ENCODE measurements at places on chromosomes 16 and 17.

DNA sequence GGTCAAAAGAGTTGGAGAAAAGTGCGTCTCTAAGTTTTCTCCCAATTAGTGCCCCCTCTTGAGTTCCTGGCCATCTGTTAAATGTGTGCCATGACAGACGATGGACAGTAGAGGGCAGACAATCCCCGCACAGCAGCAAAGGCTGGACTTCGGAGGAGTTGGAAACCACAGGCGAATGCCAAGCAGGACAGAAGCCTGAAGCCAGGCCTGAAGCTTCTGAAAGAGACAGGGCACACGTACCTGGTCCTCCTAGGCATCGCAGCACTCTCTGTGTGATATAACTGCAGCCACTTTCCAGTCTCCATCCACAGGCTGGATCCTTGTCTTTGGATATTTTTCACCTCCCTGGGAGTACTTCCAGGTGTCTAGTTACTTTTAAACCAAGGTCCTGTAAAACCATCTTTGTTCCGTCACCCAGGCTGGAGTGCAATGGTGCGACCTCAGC is 14.5 kb downstream of the C17orf100 start:
- DNase-seq, result peak; percentile 37

GRCh38 chr17:66767154-66767933 is 67.6 kb upstream of the CACNG5 start:
- no peak for DNase-seq

DNA sequence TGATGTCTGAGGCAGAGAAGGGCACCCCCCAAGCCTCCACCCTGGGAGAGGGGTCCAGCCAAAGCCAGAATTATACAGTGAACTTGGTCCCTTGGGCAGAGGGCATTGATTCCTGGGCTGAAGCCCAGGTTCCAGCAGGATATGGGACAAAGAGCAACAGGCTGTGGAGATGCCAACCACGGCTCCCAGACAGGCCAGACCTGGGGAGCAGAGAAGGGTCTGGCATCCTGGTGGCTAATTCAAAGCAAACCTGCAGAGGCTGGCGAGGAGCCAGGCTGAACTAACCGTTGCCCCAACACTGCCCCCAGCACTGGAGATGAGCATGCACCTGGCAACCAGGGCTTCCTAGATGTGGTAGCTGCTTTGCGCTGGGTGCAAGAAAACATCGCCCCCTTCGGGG is 3.0 kb downstream of the CES3 start:
- DNase-seq, result no peak

DNA sequence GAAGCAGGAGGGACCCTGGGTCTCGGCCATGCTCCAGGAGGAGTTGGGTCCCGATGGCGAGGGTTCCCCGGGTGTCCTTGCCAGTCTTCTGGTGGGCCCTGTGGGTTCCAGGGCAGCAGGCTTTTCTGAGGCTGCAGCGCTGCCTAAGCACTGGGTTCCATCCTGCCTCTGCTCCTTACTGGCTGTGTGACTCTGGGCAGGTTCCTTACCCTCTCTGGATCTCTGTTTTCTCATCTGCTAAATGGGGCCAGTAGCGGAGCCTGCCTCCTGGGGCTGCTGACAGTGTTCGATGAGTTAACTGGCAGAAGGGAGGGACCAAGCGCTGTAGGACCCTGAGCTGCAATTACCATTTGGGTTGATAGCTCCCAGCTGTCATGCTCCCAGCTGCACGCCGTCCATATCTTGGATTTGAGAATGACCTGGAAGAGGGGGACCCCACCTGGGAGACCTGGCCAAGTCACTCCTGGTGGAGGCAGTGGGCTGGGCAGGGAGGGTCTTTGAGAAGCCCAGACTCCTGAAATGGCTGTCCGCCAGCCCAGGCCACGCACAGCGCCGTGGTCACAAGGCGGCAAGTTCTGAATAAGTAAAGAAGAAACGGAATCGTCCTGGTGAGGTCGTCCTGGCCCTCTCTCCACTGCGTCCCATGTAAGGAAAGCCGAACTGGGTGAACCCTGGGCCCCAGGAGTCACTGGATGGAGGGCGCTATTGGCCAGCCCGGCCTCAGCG is 47.2 kb upstream of the GSE1 start:
- no peak for DNase-seq

GRCh38 chr17:82269138-82269881 is 4.2 kb downstream of the CSNK1D start:
- no peak for DNase-seq

DNA sequence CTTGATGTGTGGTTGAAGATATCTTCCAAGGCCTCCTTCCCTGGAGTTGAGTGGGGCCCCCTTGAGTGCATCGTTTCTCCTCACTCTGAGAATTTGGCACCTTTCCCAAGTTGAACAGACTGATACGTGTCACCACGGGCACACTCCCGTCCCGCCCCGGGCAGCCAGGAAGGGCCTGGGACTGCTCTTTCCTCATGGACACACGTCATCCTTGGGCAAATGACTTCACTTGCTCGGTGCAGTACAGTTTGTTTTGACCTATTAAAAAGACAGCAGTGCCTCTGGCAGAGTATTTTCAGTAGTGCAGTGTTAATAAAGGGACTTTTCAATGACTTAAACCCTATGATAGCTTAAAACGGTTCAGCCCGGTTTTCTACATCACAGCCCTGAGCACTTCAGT is 59.9 kb downstream of the SEC14L1 start:
- no peak for DNase-seq

DNA sequence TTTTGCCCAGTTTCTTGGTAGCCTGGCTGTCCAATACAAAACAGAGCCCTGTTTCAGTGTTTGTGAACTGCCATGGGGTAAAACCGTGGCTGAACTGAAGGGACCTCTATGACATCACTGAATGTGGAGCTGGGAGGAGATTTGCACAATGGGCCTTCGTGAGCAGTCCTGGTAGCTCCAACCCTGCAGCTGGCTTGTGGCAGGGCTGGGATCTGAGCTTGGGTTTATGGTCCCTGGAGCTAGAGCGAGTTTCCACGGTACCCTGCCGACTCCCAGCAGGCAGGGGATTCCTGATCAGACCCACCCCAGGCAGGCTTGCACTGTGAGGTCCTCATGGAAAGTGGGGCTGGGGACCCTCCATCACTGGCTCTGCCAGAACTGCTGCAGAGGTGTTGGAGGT is 247.0 kb downstream of the GSG1L start:
- no peak for DNase-seq

GRCh38 chr16:57957673-57958392 is 13.1 kb downstream of the CNGB1 start:
- no peak for DNase-seq

DNA sequence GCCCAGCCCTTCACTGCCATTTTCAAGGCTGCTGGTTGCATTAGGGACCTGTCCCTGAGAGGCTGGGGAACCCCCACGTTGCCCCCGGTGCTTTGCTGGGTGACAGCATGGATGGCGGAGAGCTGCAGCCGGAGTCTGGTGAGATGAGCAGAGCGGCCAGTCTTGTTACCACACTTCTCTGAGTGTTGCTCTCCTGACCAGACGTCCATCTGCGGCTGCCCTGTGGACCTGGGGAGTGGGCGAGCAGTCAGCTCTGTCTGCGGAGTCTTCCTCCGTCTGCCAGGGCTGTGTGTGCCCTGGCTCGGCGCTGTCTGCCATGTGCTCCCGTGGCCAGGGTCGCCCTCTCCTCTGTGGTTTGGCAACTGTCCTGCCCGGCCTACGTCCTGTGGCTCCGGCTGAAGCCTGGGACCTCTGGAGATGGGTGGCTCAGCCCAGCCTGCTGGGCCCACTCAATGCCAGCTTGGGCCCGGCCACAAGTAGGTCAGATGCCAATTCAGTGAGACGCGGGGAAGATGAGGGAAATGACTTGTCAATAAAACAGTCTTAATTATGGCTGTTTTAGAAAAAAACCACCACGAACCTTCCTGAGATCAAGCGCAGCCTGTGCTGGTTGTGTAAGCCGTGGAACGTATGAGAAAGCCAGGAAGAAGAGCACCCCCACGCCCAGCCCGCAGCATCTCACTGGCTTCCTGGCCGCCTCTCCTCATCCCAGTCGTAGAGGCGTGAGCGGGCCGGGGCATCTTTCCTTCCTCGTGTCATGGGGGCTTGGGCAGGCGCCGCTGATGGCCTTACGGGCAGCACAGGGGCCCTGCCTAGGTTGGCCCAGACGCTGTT is 7.9 kb downstream of the KCTD5 start:
- no peak for DNase-seq

GRCh38 chr17:47785538-47786123 is 36.0 kb downstream of the OSBPL7 start:
- DNase-seq, result no peak

- DNase-seq, result no peak
Observed at GRCh38 chr17:68613739-68614298, 12.7 kb upstream of the FAM20A start.

DNA sequence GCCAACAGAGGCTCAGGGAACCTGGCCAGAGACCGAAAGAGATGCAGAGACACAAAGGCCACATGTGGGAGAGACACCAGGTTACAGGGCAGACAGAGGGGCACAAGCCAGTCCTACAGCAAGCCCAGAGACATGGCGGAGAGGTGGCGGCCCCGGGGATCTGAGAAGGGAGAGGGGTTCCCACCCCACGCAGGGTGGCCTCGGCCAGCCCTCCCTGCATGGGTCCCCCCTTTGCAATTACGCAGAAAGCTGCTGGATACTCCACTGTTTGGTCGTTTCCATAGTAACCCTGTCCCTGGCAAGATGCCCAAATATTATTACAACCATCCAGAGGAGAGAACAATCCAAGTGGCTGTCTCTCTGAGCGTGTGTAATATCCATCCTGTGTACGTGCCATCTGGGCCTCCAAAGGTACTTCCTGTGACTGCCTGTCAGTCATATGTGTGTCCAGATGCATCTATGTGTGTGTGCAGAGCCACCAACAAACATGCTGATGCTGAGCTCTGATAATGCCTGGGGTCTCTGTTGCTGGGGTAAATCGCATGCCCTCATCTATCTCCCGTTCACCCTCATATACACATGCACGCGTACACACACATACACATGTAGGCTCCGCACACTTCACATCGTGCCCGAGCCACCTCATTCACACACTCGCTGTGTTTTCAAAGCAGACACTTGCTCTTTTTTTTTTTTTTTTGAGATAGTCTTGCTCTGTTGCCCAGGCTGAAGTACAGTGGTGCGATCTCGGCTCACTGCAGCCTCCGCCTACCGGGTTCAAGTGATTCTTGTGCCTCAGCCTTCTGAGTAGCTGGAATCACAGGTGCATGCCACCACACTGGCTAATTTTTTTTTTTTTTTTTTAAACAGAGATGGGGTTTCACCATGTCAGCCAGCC is 5.5 kb downstream of the PCGF2 start:
- no peak for DNase-seq

DNA sequence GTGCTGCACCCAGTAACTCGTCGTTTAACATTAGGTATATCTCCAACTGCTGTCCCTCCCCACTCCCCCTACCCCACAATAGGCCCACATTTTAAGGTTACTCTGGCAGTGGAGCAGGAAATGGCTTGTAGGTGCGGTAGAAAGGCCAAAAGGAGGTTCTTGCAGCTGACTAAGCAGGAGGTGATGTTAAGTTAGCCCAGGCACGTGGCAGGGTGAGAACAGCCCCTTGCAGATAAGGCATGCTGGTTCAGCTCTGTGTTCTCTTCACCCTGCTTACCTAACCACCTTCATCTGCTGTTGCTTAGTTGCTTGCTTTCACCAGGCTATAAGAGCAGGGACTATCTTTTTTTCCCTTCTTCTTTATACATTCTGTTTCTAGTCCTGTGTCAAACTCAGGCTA is 1082.8 kb upstream of the RBFOX1 start:
- DNase-seq, result no peak

DNA sequence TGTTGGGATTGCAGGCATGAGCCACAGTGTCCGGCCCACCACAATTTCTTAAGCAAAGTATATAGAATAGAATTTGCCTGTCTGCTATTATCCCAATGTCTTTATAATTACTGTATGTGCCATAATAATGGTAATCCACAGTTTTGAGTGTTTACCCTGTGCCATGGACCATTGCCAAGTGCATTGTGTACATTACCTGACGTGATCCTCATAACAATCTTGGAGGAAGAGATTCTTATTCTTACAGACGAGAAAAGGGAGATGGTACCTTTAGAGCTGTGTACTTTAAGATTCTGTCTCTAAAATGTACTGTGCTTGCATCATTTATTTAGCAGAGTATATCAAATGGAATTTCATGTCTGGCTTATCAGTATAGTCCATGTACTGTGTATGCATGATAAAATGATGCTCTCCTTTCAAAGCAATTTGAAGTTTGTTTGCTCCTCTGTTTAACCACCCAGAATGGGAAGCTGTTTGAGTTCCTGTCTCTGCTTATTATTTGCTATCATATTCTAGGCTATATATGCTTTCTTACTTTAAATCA is 13.8 kb upstream of the CDR2 start:
- DNase-seq, result no peak

GRCh38 chr16:70534971-70535370 is 11.4 kb downstream of the SF3B3 start:
- no peak for DNase-seq

DNA sequence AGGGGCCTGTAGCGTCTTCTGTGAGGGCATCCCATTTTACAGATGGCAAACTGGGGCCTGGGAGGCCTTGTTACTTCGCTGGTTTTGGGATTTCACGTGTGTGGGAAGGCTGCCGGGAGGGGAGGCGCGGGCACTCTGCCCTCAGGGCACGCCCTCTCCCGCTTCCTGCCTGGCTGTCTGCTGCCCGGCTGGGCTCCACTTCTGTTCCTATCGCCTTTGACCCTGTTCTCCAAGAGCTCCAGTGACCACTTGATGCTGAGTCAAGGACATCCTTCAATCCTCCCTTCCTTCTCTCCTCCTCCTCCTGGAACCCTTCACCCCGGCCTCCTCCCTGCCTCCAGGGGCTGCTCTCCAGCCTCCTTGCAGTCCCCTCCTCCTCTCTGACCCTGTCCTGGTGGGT is 16.0 kb downstream of the SPNS3 start:
- DNase-seq, result no peak

- DNase-seq, result no peak
Observed at GRCh38 chr16:54654429-54654828, 276.2 kb upstream of the IRX5 start.

- no peak for DNase-seq
Observed at GRCh38 chr17:83191388-83192160, 112.2 kb downstream of the METRNL start.

GRCh38 chr17:82598256-82599119 is 49.8 kb downstream of the WDR45B start:
- no peak for DNase-seq

DNA sequence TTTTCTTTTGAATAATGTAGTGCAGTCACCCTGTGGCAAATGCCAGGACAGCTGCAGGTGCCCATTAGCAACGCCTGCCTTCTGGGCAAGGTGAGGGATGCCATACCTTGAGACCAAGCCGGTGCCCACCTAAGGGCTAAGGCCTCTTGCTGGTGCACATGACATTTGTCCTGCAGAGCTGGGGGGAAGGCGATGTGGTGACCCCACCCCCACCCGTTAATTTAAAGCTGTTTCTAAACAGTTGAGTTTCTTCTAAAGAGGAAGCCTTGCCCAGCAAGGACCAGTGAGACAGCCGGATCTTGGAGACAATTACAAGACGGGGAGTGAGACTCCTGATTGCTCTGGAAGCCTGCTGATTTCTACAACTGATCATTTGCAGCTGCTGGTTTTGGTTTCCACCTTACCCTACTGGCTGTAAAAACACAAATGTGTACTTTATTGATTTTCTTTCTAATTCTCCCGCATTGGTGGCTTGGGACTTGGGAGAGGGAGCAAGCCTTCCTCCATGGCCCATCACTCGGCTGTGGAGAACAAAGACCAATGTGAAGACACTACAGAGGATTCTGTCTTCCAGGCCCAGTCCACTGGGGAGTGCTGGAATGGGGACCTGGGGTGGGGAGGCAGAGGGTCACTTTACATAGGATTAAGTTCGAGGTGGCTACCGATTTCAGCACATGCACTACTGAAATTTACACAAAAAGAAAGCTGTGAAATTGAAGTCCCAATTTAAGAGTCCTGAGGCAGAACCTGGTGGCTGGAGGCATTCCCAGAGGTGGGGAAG is 2.7 kb downstream of the CDK5R1 start:
- DNase-seq, result no peak

- DNase-seq, result no peak
Observed at GRCh38 chr16:74611721-74612120, 4.8 kb upstream of the GLG1 start.
